ENCODE measurements at places on chromosomes 7 and 10. TPM values are rescaled to one million over a fixed set of nuclear protein-coding genes. Genes with fewer than 3 reads are reported as not detected.
A peak's percentile ranks its signal among the peaks of the same experiment; 100 is the strongest.

Gene NUTM2B
- total RNA-seq: 1.9 TPM

Gene AUTS2
- total RNA-seq: 125 TPM

Gene GRM3
- 1.4 TPM for total RNA-seq

Gene TUBAL3
- not detected for total RNA-seq

DNA sequence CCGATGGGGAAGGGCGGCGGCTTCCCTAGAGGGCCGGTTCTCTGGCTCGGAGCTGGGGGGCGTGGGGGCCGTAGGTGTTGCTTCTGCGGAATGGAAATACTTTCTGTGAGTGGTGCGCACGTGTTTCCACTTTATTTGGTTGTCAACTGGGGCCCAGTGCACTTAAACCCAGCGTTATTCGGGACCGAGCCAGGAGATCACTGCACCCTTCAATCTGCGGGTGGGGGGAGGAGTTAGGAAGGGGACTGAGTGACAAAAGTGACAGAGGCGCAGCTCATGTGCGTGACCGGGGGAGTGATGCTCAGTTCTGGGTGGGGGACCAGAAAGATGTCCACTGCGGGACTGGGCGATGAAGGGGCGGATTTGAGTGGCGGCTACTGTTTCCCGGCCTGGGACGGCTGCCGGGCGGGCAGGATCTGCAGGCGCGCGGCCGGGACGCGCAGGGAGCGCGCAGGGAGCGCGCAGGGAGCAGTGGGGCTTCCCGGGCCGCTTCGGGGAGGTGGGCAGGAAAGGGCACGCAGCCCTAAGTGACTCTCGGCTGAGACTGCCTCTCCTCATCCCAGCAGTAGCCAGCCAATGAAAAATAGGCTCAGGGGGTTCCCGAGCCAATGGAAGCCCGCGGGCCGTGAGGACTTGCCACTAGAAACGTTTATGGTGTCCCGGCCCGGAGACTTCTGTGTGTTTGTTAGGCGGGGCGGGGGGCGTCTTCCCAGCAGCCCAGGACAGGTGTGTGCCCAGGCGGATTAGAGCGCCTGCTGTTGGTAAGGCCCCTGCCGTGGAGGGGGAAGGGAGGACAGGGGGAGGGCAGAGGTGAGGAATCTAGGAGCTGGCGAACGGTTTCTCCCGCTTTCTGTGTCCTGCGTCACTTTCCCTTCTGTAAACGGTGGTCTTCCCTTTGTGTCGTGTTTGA lies 54.3 kb upstream of the KDM7A start:
- DNase-seq: peak; percentile 44

DNA sequence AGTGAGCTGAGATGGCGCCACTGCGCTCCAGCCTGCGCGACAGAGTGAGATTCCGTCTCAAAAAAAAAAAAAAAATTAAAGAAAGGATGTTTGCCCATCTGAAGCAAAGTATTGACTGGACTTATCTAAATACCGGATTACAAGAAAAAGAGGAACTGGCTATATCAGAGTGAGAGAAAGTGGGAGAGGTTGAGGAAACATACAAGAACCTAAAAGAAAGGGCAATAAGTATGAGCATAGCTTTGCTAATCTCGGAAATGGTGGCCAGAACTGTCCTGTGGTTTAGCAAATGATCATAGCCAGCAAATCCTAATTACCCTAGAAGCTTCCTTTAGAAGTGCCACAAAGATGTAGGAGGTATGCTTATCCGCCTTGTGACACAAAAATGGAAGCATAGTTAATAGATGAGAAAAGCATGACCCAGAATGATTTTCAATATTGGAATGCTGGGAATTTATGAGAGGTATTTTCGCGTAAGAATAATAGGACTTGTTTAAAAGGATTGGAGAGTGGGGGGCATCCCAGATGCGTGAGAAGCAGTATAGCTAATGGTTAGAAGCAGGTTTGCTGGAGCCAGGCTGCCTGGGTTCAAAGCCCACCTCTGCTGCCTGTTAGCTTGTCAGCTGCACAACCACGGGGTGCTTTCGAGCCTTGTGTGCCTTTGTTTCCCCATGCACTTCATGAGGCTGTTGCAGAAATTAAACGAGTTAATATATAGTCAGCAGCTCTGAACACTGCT lies 1.2 kb upstream of the GTPBP4 start:
- no peak for DNase-seq

- DNase-seq: no peak
Measured at GRCh38 chr7:30396389-30396788, 82.2 kb downstream of the NOD1 start.

DNA sequence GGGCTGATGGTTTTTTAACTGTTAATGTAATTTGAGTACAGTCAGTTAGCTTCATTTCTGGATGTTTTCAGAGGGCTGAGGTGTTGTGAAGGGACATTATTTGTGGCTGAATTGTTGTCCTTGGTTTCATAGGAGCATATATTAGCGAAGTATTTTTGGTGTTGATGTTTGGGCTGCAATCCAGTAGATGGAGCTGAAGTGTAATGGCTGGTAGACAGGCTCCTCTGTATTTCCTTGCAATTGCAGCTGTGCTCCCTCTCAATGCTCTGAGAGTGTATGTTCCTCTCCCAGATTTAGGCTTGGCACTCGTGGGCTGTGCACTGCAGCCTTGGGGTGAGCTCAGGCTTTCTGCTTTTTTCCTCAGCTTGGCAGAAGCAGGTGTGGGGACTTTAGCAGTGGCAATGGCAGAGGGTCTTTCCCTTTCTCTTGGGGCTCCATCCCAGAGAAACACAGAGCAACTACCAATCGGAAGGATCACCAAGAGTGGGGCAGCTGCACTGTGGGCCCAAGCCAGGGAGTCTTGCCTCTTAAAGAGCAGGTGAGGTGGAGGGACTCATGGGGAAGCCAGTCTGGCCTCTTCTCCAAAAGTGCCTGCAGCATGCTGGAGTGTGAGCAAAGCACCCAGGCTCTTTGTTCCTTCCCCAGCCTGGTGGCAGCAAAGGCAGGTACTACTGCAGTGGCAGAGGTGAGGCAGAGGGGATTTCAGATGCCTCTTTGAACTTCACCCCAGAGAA lies 544.4 kb downstream of the SH2D4B start:
- DNase-seq: no peak

GRCh38 chr7:2040893-2041270 lies 191.9 kb downstream of the MAD1L1 start:
- no peak for DNase-seq

DNA sequence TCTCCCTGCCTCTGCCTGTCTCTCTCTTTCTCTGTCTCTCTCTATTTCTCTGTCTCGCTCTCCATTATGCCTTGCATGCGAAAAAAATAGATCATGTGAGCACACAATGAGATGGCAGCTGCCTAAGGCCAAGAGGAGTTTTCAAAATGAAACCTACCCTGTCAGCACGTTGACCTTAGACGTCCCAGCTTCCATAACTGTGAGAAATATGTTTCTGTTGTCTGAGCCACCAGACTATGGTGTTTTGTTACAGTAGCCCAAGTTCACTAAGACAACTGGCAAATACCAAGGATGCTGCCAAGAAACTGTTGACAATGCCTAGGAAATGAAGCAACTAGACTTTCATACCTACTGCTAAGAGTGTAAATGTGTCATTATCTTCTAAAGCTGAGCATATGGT lies 70.6 kb upstream of the PLXDC2 start:
- DNase-seq: no peak

- no peak for DNase-seq
Measured at GRCh38 chr10:103442031-103442461, 10.1 kb downstream of the CALHM2 start.

GRCh38 chr7:2705371-2706096 lies 17.5 kb downstream of the AMZ1 start:
- no peak for DNase-seq

- DNase-seq: no peak
Measured at GRCh38 chr10:74052994-74053393, 55.1 kb downstream of the VCL start.

- DNase-seq: no peak
Measured at GRCh38 chr7:82319674-82320118, 123.9 kb downstream of the CACNA2D1 start.

- no peak for DNase-seq
Measured at GRCh38 chr10:9010093-9010492, 955.6 kb downstream of the GATA3 start.

DNA sequence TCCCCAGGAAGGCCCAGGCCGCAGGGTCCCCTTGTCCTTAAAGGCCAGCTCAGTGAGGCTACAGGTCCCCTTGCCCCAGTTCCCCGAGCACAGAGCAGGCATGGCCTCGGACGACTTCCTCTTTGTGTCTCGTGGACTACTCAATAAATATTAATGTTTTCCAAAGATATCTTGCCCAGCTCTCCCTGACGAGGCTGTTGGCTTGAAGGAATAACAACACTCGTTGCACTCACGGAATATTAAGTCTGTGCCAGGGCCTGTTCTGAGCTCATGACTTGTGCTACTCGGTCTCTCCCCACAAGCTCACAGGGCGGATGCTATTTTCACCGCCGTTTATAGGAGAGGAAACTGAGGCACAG lies 68.2 kb downstream of the CUX1 start:
- no peak for DNase-seq

- no peak for DNase-seq
Measured at GRCh38 chr10:108208732-108209131, 1044.2 kb upstream of the SORCS1 start.

GRCh38 chr10:97924678-97925077 lies 75.0 kb downstream of the GOLGA7B start:
- no peak for DNase-seq

DNA sequence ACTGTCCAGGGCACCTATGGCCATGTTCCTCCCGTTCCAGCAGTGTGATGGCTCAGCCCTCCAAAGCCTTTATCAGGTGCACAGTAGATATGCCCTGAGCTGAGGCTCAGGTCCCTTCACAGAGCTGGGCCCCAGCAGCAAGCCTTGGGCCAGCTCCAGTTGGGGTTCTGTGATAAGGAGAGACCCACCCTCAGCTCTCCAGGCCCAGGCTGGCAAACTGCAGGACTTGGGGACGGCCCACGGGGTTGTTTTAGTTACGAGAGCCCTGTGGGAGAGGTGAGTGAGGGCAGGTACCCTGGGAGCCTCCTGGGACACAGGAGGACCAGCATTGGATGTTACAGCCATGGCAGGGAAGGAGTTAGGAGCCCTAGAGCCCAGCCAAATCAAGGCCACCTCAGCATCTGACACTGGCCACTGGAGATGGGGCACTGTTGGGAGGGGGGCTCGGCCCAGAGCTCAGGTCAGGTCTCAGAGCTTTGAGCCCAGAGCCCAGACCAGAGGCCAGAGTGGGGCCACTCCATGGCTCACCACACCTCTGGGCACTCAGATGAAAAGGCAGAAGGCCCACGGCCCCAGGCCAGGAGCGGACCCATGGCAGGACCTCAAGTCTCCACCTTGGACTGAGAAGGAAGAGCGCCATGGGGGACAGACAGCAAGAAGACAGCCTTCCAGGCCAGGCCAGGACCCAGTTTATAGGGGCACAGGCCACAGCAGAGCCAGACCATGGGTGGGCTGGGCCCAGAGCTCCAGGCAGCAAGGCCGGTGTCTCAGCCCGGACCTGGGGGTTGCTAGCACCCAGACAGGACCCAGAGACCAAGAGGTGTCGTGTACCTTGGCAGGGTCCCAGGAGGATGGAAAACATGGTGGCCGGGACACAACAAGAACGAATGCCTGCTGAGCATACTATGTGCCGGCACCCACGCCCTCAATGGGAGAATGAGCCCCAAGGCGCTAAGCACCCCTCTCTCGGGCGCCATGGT lies 12.8 kb downstream of the GRID1 start:
- DNase-seq: no peak

Measured in progenitor cell of endocrine pancreas (in vitro differentiated cells).